CD4-positive, alpha-beta T cell treated with Interleukin-2 at 100 ng/mL for 4 hours (primary cell): ENCODE measurements at places on chromosomes 3 and 15.

DNA sequence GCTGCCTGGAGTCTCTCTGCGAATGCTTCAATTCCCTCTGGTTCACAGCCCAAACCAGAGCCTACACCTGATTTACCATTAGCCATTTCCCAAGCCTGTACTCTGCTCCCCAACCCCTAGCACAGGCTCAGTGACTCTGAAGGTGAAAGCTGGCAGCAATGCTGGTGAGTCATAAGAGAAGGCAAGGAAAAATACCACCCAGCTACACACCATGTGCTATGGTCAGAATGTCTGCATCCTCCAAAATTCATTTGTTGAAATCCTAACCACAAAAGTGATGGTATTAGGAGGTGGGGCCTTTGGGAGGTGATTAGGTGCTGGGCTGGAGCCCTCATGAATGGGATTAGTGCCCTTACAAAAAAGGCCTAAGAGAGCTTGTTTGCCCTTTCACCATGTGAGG, 117.1 kb upstream of the TJP1 start:
- no peak for DNase-seq

DNA sequence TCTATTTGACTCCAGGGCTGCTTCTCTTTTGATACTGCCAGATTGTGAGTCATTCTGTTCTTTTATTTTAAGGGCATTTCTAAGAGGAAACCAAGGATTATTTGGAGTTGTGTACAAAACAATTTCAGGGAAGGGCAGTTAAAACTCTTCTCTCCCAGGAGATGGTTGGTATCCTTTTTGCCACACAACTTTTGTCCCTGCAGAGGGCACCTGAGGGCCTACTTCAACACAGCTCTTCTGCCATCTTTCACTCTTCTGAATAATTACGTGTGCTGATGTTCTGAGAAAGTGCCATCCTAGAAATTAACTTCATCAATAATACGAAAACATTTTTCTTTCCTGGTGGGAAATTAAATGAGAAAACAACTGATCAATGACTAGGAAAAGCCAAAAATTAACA, 75.7 kb upstream of the GADL1 start:
- DNase-seq, result no peak

DNA sequence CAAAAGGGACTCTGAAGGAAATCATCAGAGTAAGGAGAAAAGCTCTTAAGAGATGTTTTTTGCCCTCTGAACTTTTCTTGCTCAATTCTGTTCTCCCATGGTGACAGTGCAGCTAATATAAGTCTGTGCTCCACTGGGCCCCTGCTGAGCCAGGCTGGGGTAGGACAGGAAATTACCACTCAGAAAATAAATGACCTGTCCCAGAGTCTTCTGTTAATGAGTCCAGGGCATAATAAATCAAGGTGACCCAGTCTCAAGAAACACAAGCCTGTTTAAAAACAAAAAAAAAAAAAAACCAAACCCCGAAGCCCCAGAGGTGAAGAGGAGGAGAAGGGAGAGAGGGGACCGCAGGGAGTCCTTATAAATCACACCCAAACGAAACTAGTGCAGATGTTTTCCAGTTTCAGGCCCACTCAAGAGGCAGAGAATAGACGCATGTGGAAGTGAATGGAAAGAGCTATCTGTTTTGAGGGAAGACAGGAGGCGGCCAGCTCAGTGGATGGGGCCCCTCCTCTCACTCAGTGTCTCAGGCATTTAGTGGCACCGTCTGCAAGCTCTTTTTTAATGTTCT, 59.8 kb upstream of the BOC start:
- DNase-seq, result no peak

DNA sequence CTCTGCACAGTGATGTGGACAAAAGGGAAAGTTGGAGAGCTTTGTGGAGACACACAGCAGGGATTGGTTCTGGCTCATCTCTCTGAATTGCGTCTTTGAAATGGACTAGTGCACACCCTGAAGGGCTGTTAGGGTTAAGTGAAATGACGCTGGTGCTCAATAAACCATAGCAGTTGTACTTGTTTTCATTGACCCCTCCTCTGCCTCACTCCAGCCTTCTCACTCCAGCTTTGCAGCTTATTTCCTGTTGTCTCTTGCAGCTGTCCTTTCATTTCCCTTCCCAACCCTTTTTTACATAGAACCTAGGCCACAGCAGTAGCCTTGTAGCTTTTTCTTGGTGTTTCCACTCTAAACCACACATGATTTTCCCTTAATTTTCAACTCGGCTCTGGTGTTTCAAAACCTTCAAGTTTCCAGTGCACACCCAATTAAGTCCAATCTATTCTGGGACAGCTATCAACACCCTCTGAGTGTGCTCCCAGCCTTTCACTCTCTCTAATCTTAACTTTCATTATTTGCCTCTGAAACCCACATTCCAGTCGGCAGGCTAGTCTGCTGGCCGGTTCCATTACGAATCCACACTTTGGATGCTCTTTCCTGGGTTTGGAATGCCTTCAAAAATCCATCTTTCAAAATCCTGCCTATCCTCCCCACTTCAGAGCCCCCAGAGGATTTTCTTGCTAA, 6.4 kb downstream of the C3orf52 start:
- no peak for DNase-seq

- DNase-seq, result no peak
These were observed 41.6 kb upstream of the SEMA6D start for GRCh38 chr15:47675735-47676134.

GRCh38 chr3:46466871-46467403, 2.2 kb upstream of the LTF start:
- DNase-seq, result no peak

DNA sequence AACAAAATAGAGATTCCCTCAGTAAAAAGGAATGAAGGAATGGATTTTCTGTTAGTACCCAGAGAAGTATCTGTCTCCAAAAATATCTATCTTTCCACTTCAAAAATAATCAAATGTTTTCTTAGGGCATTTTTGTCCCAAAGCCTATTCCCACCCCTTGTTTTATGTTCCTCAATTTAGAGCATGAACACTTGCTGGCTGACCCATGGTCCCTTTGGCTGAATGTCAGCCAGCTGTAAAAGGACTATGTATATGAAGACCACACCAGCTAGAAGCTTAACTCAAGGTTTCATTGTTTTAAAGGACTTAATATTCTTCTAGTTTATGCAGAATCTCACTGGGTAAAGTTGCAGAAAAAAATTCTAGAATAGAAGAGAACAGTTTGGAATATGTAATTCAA, 931.2 kb downstream of the MCTP2 start:
- no peak for DNase-seq

- no peak for DNase-seq
These were observed 68.8 kb upstream of the GSK3B start for GRCh38 chr3:120163026-120163425.

DNA sequence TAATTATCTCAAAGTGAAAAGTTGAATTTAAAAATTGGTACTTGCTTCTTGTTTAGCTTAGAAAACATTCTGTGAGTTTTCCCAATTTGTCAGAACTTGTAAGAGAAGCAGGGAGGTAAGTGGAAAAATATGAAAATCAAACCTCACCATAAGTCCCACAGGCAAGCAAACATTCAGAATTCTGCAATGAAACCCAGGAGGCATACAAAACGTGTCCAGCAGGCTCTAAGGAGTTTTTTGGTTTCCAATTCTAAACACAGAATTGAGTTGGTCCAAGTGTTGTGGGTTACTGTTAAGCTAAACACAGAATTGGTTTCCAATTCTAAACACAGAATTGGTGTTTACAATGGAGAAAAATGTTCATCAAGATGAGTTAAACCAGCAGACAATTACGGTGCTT, 27.1 kb upstream of the ACKR4 start:
- DNase-seq, result no peak

DNA sequence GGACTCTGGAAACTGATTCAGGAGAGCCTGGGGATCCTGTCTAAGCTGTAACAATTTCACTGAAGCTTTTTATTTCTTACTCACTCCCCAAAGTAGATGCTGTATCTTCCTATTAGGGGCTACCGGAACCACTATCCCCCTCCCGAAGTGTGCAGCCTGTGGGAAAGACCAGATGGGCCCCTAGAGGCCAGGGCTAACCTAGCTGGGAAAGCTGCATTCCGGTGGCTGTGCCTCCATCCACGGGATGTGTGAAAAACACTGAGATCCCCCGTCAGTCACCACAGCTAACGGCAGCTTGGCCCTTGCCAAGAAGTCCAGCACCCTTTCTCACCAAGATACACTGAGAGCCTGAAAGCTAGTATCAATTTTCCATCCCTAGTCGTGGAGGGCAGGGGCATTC, 3.1 kb downstream of the SSUH2 start:
- no peak for DNase-seq

GRCh38 chr15:70379938-70380883, 282.5 kb upstream of the TLE3 start:
- DNase-seq, result no peak

GRCh38 chr15:40637221-40637745, 43.2 kb downstream of the KNL1 start:
- DNase-seq, result no peak

DNA sequence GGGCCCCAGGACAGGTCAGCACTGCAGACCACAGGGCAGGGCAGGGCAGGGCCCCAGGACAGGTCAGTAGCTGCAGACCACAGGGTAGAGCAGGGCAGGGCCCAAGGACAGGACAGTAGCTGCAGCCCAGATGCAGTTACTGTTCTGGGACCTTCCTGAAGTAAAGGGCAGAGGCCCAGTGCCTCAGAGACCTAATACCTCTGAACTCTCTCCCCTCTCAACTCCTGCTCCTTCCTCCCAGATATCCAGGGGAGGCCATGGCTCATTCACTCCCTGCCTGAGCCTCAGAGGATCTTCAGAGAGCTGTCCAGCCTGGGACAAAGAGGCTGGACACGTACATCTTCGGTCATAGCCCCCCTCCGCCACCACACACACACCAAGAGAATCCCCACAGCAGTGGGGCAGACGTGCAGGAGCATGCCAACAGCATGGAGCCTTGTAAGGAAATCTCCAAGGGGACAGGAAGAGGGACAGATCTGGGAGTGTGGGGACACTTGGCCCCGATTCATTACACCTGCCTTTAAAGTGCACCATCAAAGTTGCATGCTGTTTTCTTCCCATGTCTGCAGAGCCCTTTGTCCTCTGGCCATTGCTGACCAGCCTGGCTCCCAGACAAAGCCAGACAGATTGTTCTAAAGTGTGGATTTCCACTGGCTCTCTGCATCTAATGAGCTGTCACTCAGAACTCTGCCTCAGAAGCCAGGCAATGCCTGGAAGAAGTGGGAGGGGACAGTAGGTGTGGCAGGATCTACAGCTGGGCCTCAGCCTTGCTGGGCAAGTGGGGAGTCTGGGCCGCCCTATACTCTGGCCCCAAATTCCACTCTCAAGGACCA, 24.2 kb upstream of the BUB1B start:
- DNase-seq, result no peak

- DNase-seq, result no peak
These were observed 35.6 kb upstream of the LIPC start for GRCh38 chr15:58396181-58396580.
